ENCODE measurements at places on chromosomes 12 and 14.

DNA sequence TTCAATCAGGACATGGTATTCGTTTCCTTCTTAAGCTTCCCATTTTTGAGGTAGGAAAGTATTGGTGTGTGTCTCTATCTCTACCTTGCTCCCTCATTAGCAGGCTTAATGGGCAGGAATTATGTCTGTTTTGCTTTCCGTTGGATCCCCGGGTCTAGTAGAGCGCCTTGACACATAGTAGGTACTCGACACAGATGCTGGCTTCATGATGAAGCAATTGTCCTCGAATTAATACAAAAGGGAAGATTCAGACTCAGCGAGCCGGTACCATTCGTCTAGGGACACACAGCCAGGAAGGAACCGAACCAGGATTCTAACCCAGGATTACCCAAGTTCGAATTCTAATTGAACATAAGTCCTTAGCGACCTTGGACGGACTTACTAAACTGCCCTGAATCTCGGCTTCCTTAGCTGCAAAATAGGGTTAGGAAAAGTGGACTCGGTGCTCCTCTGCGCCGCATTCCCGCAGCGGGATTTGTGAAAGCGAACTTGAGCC lies 496 bp upstream of the ISCU start:
- no peak for DNase-seq

- no peak for DNase-seq
Measured at GRCh38 chr12:104280111-104280510, 23.4 kb upstream of the EID3 start.

DNA sequence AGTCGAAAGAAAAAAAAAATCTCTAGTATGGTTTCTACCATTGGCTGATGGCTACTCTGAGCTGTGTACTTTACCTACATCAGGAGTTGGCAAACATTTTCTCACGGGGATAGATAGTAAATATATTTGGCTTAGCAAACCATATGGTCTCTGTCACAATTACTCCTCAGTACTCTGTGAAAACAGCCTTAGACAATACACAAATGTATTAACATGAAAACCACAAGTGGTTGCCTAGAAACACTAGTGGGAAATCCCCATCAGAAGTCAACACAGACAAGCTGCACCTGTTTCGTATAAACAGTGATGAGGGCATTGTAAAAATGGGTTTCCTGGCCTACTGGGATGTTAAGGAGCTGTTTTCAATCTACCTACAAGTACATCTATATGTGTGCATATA lies 84.6 kb upstream of the NAV3 start:
- no peak for DNase-seq

- no peak for DNase-seq
Measured at GRCh38 chr12:67747869-67748742, 99.6 kb downstream of the DYRK2 start.

GRCh38 chr12:96196781-96197180 lies 2.6 kb downstream of the ELK3 start:
- DNase-seq, result no peak

- no peak for DNase-seq
Measured at GRCh38 chr12:3038166-3038565, 39.0 kb upstream of the TSPAN9 start.

GRCh38 chr14:73287071-73287470 lies 49.8 kb downstream of the PAPLN start:
- DNase-seq, result no peak

DNA sequence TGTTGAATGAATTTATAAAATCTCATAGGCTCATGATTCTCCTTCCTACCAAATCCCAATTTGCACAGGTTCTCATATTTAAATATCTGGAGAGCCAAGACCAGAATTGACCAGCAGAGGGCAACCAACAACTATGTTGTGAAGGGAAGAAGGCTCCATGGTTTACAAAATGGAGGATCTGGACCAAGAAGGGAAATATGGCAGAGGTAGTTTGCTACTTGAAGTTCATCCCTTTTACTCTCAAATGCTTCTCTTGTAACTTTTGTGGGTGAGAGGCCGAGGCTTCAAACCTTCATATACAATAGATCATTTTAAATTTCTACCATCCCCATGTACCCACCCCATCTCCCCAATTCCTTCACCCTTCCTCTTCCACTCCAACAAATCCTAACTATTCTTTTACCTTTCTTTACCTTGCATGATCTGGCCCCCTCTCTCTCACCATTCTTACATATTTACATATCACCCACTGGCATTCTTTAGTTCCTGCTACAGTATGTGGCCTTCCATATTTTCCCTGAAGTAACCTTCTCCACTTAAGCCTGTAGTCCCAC lies 3.8 kb upstream of the SMARCC2 start:
- peak; percentile 76 for DNase-seq

- peak; percentile 86 for DNase-seq
Measured at GRCh38 chr14:106436310-106436905, 910.0 kb downstream of the TMEM121 start.

DNA sequence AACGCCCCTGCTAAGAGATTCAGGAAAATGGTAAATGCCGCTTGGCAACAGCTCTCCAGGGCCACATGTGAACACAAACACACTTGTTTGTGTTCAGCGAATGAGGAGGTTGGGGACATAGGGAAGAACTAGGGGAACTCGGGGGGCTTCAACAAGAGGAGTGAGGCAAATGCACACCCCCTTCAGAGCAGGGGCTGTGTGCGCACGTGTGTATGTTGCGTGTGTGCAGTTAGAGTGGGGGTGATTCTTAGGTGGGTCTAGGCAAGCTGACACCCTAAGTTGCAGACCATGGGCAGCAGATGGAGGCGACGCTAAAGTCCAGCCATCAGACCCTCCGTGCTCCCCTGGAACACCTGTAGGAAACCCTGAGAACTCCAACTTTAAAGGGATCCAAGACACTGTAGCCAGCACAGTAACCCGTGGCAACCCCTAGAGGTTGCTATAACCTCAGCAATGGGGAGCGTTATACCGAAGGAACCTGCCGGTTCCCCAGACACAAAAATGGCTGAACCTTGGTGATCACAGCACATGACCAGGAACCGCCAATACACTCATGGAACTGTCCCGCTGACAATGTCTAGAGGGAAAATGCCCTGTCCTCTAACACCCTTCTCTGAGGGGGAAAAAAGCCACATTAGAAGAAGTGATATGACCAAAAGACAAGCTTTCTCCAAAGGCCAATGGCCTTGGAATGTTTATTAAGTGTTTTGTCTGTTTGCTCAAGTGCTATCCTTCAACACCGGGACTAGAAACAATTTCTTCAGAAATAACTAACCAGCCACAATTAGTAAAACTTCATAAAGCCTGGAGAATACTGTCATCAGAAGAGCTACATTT lies 86.5 kb upstream of the CEP83 start:
- peak; percentile 40 for DNase-seq

GRCh38 chr14:92652413-92653151 lies 95.8 kb downstream of the LGMN start:
- DNase-seq, result peak; percentile 51

- DNase-seq, result no peak
Measured at GRCh38 chr14:54599966-54600716, 33.2 kb downstream of the SAMD4A start.

- no peak for DNase-seq
Measured at GRCh38 chr12:22034709-22035506, 11.1 kb upstream of the CMAS start.

DNA sequence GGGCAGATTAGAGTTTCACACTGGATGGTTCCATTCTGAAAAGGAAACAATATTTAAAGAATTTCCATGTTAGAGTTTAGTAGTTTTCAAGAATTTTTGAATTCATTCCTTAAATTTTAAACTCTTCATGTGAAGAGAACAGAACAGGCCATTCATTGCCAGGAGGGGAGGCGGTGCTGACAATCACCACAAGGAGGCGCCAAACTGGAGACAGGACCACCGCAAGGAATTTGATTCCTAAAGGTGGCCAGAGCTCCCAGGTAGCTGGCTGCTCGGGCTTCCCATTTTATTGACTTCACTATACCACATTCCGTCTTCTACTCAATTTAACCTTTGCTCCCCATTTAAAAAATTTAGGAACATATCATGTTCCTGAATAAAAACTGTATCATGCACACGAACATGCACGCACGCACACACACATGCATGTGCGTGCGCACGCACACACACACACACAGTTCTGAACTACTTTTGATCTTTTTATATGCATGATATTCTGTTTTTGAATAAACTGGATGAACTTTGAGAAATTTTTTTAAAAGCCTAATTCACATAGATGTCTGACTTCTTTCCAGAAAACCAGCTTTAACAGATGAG lies 101.2 kb downstream of the NELL2 start:
- DNase-seq, result peak; percentile 78

DNA sequence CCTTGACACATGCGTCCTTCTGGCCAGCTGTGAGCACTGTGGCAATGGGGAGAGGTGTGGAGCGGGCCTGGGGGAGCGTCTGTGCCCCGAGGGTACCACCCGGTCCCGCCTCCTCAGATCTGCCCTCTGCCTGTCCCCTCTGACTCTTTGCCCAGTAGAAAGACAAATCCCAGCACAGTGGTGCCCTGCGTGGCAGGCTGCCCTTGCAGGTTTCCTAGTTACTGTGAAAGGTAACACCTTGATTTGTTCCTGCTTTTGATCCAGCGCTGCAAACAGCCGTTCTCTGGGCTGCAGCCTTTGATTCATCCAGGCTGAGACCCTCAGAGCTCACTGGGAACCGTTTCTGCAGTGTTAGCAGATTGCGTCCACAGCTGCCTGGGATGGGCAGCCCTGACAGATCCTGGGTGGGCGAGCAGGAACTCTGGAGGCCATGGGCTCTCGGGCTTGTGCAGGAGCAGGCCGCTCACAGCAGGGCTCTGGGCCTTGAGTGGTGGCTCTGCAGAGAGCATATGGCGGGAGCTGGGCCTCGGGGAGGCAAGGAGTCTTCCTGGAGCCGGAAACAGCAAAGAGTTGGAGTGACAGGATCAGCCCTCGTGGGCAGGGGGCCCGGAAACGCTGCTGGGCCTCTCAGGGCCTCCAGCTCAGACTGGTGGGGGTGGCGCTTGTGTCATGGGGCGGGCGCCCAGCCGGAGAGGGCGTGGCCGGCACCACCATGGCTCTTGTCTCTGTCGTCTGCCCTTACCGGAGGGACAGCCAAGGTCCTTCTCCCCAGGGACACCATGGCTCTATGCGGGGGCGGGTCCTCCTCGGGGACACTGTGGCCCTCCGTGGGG lies 16.6 kb downstream of the FBRSL1 start:
- DNase-seq, result peak; percentile 73

- DNase-seq, result no peak
Measured at GRCh38 chr12:124623344-124624035, 56.1 kb upstream of the NCOR2 start.

GRCh38 chr12:110344657-110345056 lies 58.9 kb downstream of the ANAPC7 start:
- no peak for DNase-seq

- DNase-seq, result no peak
Measured at GRCh38 chr12:114692186-114693058, 8.4 kb upstream of the TBX3 start.

GRCh38 chr12:72631926-72632685 lies 359.9 kb downstream of the TRHDE start:
- DNase-seq, result no peak

- DNase-seq, result no peak
Measured at GRCh38 chr12:12088761-12089160, 18.0 kb downstream of the BCL2L14 start.

GRCh38 chr12:59087077-59087673 lies 166.9 kb upstream of the LRIG3 start:
- DNase-seq, result no peak

- no peak for DNase-seq
Measured at GRCh38 chr14:55706365-55706684, 126.3 kb downstream of the KTN1 start.

DNA sequence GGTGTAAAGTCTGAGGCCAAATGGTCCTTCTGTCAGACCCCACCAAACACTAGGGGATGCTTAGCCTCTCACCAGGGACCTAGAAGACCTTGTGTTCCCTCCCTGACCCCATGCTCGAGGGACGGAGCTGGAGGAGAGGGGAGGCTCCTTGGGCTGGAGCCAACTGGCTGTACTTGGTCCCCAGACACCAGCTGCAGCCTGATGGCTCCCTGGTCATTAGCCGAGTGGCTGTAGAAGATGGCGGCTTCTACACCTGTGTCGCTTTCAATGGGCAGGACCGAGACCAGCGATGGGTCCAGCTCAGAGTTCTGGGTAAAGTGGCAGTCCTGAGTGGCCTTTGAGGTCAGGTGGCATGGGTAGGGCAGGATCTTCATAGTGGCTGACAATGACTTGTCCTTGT lies 29.0 kb downstream of the PAPLN start:
- DNase-seq, result no peak

- DNase-seq, result no peak
Measured at GRCh38 chr14:103343905-103344797, 10.1 kb downstream of the EIF5 start.

GRCh38 chr14:95458459-95458858 lies 58.0 kb downstream of the SYNE3 start:
- no peak for DNase-seq

GRCh38 chr12:28132398-28132797 lies 57.9 kb upstream of the CCDC91 start:
- no peak for DNase-seq

DNA sequence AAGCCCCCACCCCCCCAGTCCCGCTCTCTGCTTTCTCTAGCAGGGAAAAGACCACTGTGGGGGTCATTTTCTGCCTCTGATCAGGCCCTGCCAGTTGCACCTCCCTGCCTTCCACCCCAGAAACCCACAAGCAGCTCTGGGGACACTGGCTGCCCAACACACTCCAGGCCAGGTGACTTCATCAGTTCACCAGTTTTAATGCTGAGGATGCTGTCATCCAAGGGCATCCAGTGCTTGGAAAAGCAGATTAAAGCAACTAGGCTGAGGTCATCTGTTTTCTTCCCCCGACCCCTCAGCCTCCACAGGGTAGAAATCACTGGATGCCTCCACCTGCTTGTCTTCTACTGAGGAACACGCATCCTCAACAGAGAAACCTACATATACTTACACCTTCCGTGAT lies 282.4 kb downstream of the DPF3 start:
- DNase-seq, result no peak

- no peak for DNase-seq
Measured at GRCh38 chr14:95204705-95205104, 47.4 kb upstream of the DICER1 start.

- no peak for DNase-seq
Measured at GRCh38 chr12:30996255-30996654, 69.7 kb downstream of the TSPAN11 start.

DNA sequence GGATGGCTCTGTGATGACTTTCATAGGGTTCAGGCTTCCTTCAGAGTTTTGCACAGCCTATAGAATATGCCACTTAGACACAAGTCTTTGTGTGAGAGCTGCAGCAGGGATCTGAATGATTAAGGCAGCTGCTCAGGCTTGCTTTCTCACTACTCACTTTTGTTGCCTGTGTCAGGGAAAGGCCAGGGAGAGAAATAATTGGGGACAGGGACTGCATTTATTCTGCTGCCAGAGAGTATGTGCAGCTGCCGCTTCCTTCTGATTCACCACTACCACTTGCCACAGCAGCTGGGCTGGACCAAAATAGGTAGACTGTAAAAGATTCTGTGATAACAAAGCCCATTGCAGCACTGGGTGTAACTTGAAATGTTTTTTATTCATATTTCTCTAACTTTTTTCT lies 49.7 kb downstream of the TRMT5 start:
- no peak for DNase-seq

DNA sequence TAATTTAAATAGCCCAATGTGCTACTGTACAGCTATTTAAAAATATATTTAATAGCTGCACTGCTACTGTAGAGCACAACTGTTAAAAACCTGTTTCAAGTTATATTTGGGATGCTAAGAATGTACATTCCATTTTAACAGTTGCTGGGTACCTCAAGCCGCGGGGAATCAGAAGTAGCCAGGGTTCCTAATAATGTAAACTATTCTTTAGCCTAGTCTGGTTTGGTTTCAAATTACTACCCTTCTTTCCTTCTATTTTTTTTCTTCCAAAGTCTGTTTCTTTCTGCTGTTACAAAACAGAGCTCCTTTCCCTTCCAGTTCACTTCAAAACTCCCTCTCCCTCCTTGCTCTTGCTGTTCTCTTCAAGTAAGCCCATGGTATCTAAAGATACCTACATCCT lies 21.3 kb downstream of the SCAF11 start:
- no peak for DNase-seq
